Liver (tissue), 10 donors: ENCODE measurements at places on chromosomes 3 and 15.
A peak's percentile ranks its signal among the peaks of the same experiment; 100 is the strongest.

DNA sequence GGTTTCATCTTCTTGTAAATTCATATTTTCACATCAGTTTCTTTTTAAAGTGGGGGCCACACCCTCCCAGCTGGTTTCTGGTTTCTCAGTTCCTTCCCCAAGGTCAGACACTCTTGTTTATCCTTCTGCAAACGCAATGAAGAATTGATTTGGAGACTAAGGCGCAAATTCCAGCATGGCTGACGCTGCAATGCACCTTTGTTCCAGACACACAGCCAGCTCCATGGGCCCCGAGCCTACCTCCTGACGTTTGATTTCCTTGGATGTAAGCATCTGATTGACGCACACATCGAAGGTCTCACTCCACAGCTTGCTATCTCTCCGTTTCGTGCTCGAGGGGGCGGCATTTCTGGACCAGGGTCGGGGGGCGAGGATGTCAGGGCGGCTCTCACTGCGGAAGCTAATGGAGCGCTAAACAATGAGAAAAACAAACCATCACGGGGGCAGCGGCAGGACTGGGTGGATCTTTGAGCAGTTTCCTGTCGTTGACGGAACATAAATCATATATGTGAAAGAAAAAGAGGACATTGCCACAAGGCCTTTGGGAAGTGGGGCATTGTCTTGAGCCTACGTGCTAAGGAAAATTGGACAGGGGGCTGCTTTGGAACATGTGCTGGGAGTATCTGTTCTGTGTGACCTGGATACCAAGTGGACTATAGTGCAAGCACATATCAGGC is 46.9 kb downstream of the ARHGEF3 start:
- H3K4me3 ChIP-seq, result peak overlapping the region; percentile 16
- no peaks in the 10 kb centered on the region for H3K4me1 ChIP-seq

- H3K36me3 ChIP-seq, result no peaks in the 10 kb centered on the region
- H3K4me3 ChIP-seq, result no peak overlapping the region
- no peak overlapping the region for H3K27ac ChIP-seq
- H3K4me1 ChIP-seq, result no peaks in the 10 kb centered on the region
Measured at GRCh38 chr3:24648063-24648462, 153.4 kb upstream of the THRB start.

DNA sequence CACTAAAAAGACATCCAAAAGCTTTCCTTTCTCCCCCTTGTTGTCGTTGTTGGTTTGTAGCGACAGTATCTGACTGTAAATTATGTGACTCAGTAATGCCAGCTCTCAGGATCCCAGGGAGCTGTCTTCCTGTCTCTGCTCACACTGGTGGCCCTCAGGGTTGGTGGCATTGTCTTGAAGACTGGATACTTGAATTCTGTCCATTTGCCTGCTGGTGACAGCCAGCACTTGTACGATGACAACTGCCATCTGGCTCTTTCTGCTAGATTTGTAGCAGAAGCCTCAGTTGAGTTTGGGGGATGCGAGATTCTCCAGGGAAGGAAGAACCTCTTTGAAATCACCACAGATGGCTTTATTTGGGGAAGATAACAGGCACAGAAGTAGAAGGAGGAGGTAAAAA is 120.8 kb downstream of the ARPP21 start:
- no peak for DNase-seq
- H3K4me1 ChIP-seq, result peaks cover 9% of the 10 kb centered on the region

GRCh38 chr3:156395961-156396710 is 158.8 kb downstream of the SSR3 start:
- H3K36me3 ChIP-seq, result no peaks in the 10 kb centered on the region
- no peak overlapping the region for H3K4me3 ChIP-seq
- DNase-seq, result no peak
- H3K27ac ChIP-seq, result no peak overlapping the region

DNA sequence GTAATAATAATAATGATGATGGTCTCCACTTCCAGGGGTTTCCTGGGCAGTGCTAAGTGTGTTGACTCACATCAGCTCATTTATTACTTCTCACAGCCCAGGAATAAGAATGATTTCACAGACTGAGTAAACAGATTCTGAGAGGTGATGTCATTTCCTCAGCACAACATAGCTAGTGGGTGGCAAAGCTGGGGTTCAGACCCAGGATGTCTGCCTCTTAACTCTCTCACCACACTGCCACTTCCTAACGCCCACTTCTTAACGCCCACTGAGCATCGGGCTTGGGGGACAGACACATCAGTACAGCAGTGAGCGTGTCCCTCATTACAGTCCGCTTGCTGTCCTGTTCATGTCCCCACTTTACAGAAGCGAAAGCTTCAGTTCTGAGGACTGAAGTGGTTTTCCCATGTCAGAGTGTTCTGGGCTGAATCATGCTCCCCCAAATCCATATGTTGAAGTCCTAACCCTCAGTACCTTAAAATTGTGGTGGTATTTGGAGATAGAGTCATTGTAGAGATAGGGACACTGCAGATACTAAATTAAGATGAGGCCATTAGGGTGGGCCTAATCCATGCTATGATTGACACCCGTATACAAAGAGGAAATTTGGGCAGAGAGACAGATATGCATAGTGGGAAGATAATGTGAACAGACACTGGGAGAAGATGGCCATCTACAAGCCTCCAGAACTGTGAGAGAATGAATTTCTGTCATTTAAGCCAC is 68.0 kb downstream of the ATP2B2 start:
- DNase-seq, result no peak
- peaks cover 56% of the 10 kb centered on the region for H3K4me1 ChIP-seq
- no peak overlapping the region for H3K27ac ChIP-seq
- H3K27me3 ChIP-seq, result no peaks in the 10 kb centered on the region

DNA sequence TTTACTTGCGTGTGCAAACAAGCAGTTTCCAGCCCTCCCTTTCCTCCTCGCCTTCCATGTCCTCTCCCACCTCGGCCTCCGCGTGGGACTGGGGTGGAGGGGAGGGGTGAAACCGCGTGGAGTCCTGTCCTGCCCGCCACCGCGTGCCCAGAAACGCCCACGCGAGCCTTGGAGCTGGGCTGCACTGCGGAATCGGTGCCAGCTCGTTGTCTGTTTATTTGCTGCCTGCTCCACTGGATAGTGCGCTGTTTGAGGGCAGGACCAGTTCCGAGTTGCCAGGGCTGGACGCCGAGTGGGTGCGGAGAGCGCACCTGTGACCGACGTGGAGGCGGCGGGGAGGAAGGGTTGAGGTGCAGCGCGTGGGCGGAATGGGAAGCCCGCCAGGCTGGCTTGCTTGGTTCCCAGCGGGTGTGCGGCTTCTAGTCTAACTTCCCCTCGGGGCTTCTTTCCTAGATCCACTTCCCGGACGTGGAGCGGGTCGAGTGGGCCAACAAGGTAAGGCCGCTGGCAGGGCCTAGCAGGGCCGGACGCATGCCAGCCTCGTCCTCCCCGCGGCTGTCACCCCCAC is 17.3 kb downstream of the ESYT3 start:
- no peak overlapping the region for H3K27ac ChIP-seq
- no peak overlapping the region for H3K4me3 ChIP-seq
- no peaks in the 10 kb centered on the region for H3K36me3 ChIP-seq
- H3K27me3 ChIP-seq, result no peaks in the 10 kb centered on the region
- no peak for DNase-seq
- no peaks in the 10 kb centered on the region for H3K4me1 ChIP-seq

GRCh38 chr3:146274833-146275232 is 23.9 kb upstream of the PLSCR4 start:
- DNase-seq, result no peak
- H3K4me3 ChIP-seq, result no peak overlapping the region
- H3K36me3 ChIP-seq, result no peaks in the 10 kb centered on the region
- H3K27ac ChIP-seq, result no peak overlapping the region
- H3K4me1 ChIP-seq, result no peaks in the 10 kb centered on the region

- H3K36me3 ChIP-seq, result no peaks in the 10 kb centered on the region
- H3K27me3 ChIP-seq, result peaks cover 20% of the 10 kb centered on the region
Measured at GRCh38 chr15:32717426-32718226, at the start of gene GREM1. GREM1 (plus strand) TSS chr15:32718004; CDS start chr15:32730691, 12,687 bp downstream.

GRCh38 chr3:151900884-151901643 is 27.6 kb downstream of the SUCNR1 start:
- H3K4me1 ChIP-seq, result no peaks in the 10 kb centered on the region
- no peaks in the 10 kb centered on the region for H3K27me3 ChIP-seq
- H3K4me3 ChIP-seq, result no peak overlapping the region
- no peak for DNase-seq

GRCh38 chr3:80734920-80735319 is 967.1 kb upstream of the ROBO1 start:
- H3K4me1 ChIP-seq, result no peaks in the 10 kb centered on the region
- DNase-seq, result no peak
- no peaks in the 10 kb centered on the region for H3K36me3 ChIP-seq
- no peaks in the 10 kb centered on the region for H3K27me3 ChIP-seq
- no peak overlapping the region for H3K4me3 ChIP-seq
- H3K27ac ChIP-seq, result no peak overlapping the region

DNA sequence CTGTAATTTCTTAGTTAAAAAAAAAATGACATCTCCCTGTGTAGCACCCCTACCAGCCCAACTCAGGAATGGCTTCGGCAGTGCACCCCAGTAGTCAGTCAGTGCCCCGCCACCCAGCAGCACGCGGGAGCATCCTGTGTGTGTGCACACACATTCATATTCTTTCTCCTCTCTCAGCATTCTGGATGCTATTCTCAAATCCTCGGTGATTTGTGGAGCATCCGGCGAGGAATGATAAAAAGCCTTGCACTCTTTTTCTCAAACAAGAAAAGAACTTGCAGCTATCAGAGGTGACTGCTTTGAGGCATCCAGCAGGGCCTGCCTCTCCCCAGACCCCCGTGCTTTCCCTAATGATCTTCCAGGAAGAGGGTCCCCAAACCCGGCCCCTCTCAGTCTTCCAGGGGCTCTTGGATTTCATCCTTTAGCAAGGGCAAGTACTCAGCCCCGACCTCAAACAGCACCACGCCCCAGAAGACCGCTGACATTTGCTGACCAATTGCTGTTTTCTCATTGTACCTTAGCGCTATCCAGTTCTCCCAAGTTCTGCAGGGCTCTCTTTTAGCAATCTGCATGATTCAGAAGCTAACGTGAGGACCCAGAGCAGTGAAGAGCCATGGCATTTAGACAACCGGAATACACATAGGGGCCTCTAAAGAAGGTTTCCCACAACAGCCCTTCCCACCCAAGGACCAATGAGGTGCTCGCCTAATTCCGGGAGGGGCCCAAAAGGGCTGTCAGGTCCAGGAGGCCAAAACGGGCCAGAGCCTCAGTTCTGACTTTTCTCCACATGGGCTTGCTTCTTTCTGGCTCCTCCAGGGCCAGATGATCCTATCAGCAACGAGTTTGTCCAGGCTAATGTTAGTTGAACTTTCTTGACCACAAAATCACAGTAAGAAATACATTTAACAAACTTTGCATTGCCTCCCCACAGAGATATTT is 72.2 kb downstream of the FAM174B start:
- no peak overlapping the region for H3K4me3 ChIP-seq
- H3K27me3 ChIP-seq, result no peaks in the 10 kb centered on the region
- no peaks in the 10 kb centered on the region for H3K4me1 ChIP-seq
- no peak for DNase-seq
- no peak overlapping the region for H3K27ac ChIP-seq

- no peak for DNase-seq
- no peak overlapping the region for H3K27ac ChIP-seq
- H3K4me1 ChIP-seq, result peaks cover 24% of the 10 kb centered on the region
- H3K36me3 ChIP-seq, result peaks cover 1% of the 10 kb centered on the region
- H3K4me3 ChIP-seq, result no peak overlapping the region
Measured at GRCh38 chr3:157163217-157163953, 3.4 kb upstream of the CCNL1 start.

- no peak for DNase-seq
- no peaks in the 10 kb centered on the region for H3K27me3 ChIP-seq
- H3K4me3 ChIP-seq, result no peak overlapping the region
- H3K36me3 ChIP-seq, result no peaks in the 10 kb centered on the region
Measured at GRCh38 chr15:51133140-51133765, 38.5 kb upstream of the TNFAIP8L3 start.

GRCh38 chr15:70415398-70415797 is 317.7 kb upstream of the TLE3 start:
- no peak overlapping the region for H3K27ac ChIP-seq
- H3K36me3 ChIP-seq, result no peaks in the 10 kb centered on the region
- H3K4me1 ChIP-seq, result peaks cover 4% of the 10 kb centered on the region
- H3K27me3 ChIP-seq, result no peaks in the 10 kb centered on the region

GRCh38 chr15:69143756-69144436 is 16.5 kb upstream of the GLCE start:
- no peak overlapping the region for H3K27ac ChIP-seq
- H3K27me3 ChIP-seq, result no peaks in the 10 kb centered on the region
- no peaks in the 10 kb centered on the region for H3K4me1 ChIP-seq
- no peak overlapping the region for H3K4me3 ChIP-seq
- no peak for DNase-seq

DNA sequence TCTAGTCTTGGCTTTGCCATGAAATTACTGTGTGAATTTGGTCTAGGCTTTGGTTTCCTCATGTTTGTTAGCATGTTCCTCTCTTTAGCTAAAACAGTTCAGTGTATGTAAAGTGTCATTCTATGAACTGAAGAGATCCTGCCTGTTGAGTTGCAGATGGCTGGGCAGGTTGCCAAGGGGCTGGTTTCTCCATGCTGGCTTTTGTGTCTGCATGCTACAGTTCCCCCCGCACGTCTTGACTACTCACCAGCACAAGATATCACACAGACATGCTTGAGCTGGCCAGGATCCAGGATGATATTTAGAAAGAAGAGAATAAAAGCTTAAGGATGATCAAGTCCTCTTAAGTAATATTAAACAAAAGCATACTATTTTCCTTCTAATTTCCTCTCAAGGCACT is 90.2 kb downstream of the CERS3 start:
- no peak overlapping the region for H3K27ac ChIP-seq
- H3K4me3 ChIP-seq, result no peak overlapping the region
- DNase-seq, result peak; percentile 42
- H3K4me1 ChIP-seq, result no peaks in the 10 kb centered on the region
- H3K36me3 ChIP-seq, result no peaks in the 10 kb centered on the region
- H3K27me3 ChIP-seq, result no peaks in the 10 kb centered on the region

DNA sequence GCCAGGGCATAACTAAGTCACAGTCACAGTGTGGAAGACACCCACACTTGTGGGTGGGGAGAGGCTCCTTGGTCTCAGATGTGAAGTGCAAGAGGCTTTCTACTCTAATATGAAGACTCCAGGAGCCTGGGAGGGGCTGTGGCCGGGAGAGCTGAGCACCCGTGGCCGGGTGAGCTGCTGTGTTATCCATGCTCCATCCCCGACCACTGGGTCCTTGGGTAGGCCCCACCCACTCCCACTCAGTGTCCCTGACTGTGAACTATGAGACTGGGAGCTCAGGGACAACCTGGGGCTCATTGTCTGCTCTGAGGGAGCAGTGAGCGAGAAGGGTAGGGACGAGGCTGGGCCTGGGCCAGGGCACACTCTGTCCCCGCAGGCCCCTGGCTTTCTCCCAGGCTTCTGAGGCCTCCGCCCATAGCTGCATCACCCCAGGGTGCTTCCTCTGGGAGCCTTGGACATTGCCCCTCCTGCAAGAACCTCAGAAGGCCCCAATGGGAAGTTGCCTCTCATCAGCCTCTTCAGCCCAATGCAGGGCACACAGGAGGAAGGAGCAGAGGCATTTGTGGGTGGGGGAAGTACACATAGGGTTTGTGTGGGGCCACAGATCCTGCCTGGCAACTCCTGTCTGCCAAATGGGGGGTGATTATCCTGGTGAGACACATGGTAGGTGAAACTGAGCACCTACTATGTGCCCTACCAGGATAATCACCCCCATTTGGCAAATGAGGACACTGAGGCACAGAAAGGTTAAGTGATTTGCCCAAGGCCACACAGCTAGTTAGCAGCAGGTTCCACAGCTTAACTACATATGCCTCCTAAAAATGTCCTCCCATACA is 2.4 kb downstream of the ANPEP start:
- H3K27me3 ChIP-seq, result no peaks in the 10 kb centered on the region
- H3K4me1 ChIP-seq, result peaks cover 47% of the 10 kb centered on the region
- no peak overlapping the region for H3K27ac ChIP-seq
- no peak for DNase-seq
- H3K36me3 ChIP-seq, result no peaks in the 10 kb centered on the region
- H3K4me3 ChIP-seq, result no peak overlapping the region
